Suprapubic skin (tissue), 4 donors: ENCODE measurements at places on chromosomes 11 and 22. TPM values are rescaled to one million over a fixed set of nuclear protein-coding genes. Genes with fewer than 3 reads are reported as not detected.

DNA sequence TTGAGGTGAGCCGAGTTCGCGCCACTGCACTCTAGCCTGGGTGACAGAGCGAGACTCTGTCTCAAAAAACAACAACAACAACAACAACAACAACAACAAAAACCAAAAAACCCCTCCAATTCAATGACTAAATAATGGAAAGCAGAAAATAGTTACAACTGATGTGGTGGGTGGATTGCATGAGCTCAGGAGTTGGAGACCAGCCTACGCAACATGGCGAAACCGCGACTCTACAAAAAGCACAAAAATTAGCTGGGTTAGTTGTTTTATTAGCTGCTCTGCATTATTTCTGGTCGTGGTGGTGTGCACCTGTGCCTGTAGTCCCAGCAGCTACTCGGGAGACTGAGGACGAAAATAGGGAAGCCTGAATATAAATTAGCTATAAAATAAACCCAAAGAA, 2.6 kb upstream of the PATL1 start:
- H3K4me1 ChIP-seq, result peaks cover 29% of the 10 kb centered on the region
- no peak for DNase-seq
- H3K36me3 ChIP-seq, result no peaks in the 10 kb centered on the region
- H3K27ac ChIP-seq, result no peak overlapping the region
- H3K27me3 ChIP-seq, result no peaks in the 10 kb centered on the region

- no peak for DNase-seq
- H3K27me3 ChIP-seq, result peaks cover 3% of the 10 kb centered on the region
- peaks cover 4% of the 10 kb centered on the region for H3K4me1 ChIP-seq
- H3K27ac ChIP-seq, result no peak overlapping the region
- no peaks in the 10 kb centered on the region for H3K36me3 ChIP-seq
- no peak overlapping the region for H3K4me3 ChIP-seq
Measured at GRCh38 chr11:116563028-116563711, 209.6 kb downstream of the BUD13 start.

DNA sequence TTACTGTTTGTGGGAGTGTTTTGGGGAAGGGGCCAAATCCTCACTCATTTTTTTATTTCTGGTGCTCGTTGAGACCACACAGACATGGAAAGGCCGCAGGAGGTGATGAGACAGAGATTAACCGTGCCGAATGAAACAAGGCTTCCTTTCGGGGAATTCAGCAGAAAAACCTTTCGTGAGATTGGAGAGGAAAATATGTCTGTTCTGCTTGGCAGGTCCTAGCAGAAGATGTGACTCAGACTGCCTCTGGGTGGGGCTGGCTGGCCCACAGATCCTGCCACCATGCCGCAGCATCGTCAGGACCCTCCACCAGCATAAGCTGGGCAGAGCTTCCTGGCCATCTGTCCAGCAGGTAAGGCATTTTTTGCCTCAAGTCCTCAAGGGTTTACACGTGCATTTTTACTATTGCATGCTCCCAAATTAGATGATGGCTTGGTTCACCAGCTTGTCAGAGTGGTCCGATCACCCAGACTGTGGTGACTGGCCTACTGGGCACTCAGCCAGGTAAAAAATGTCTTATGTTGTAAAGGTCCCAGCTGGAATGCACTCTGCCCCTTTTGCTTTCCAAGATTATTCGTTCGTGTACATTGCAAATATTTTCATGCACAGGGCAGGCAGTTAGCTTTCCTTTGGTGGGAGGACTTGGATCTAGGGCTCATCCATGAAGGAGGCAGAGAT, 1.5 kb downstream of the DDB2 start:
- no peak for DNase-seq
- H3K36me3 ChIP-seq, result peaks cover 26% of the 10 kb centered on the region
- H3K27me3 ChIP-seq, result no peaks in the 10 kb centered on the region
- H3K4me1 ChIP-seq, result peaks cover 37% of the 10 kb centered on the region
- peak overlapping the region; percentile 69 for H3K4me3 ChIP-seq

- H3K36me3 ChIP-seq, result peaks cover 39% of the 10 kb centered on the region
- no peaks in the 10 kb centered on the region for H3K27me3 ChIP-seq
Measured at GRCh38 chr11:6601041-6601461, 2.4 kb downstream of the RRP8 start.

DNA sequence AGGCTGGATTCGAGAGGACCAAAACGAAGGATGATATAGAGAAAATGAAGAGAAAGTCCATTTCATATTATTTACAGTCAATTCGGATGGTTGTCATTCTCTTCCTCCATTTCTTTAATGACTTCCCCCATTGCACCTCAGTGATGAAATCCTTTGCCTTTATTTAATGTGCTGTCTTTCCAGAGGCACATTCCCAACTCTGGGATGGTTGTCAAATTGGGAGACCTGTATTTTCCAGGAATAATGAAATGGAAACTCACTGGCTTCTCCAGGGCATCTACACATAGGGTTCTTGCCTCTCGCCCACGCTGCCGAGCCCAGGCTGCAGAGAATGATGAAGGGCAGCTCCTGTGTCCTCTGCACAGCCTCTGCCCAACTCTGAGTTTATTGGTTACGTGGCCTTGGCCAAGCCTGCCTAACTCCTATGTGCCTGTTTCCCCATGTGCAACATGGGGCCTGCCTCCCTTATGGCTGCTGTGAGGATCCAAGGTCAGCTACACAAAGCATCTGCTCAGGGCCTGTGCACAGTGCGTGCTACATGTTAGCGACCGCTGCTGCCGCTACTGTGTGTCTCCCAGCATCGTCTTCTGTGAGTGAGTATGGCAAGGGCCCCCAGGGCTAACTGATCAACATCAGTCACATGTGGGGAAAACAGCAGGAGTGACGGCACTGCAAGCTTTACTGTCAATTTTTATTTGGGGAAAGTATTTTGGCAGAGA, 81.5 kb upstream of the BID start:
- H3K4me1 ChIP-seq, result peaks cover 15% of the 10 kb centered on the region
- no peak overlapping the region for H3K4me3 ChIP-seq
- DNase-seq, result no peak
- H3K36me3 ChIP-seq, result peaks cover 14% of the 10 kb centered on the region
- H3K27me3 ChIP-seq, result no peaks in the 10 kb centered on the region

DNA sequence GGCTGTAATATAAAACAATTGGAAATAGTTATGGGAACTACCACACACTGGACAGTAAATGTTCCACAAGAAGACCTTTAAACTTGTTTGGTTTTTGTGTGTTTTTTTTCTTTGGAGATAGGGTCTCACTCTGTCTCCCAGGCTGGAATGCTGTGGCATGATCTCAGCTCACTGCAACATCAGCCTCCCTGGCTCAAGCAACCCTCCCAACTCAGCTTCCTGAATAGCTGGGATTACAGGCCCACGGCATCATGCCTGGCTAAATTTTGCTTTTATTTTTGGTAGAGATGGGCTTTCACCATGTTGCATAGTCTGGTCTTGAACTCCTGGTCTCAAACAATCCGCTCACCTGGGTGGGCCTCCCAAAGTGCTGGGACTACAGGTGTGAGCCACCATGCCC, 121.0 kb downstream of the MPPED2 start:
- H3K4me1 ChIP-seq, result no peaks in the 10 kb centered on the region
- H3K36me3 ChIP-seq, result no peaks in the 10 kb centered on the region
- no peak overlapping the region for H3K4me3 ChIP-seq
- no peak for DNase-seq
- H3K27ac ChIP-seq, result no peak overlapping the region
- H3K27me3 ChIP-seq, result no peaks in the 10 kb centered on the region

DNA sequence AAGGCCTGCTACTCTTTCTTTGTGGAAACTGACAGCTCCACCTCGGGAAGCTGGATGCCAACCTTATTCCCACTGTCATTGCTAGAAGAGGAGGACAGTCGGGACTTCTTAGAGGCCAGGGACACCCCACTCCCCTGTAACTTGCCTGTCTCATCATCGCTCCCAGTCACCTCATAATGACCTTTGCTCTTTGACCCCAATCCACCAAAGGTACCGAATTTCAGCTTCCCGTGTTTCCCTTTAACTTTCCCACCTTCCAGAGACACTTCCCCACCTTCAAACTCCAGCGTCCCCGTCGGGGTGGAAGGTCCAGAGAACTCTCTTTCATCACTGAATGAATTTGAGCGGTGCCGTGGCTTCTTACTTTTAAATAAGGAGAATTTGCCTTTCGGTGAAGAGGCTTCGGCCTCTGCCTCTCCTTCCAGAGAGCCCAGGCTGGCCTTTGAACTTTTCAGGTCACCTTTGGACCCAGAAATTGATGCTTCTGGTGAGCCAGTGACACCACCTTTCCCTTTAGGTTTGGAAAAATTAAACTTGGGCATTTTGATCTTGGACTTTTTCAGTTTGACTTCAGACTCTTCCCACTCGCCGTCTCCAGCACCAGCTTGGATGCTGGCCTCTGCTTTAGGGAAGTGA, 29.8 kb downstream of the AHNAK start:
- H3K36me3 ChIP-seq, result peaks cover 66% of the 10 kb centered on the region
- no peak for DNase-seq
- H3K27ac ChIP-seq, result no peak overlapping the region
- peaks cover 14% of the 10 kb centered on the region for H3K4me1 ChIP-seq
- no peak overlapping the region for H3K4me3 ChIP-seq
- H3K27me3 ChIP-seq, result no peaks in the 10 kb centered on the region

GRCh38 chr11:61054927-61055562, 47.2 kb upstream of the CD5 start:
- no peaks in the 10 kb centered on the region for H3K4me1 ChIP-seq
- H3K4me3 ChIP-seq, result no peak overlapping the region
- H3K27ac ChIP-seq, result no peak overlapping the region
- no peak for DNase-seq
- no peaks in the 10 kb centered on the region for H3K27me3 ChIP-seq

DNA sequence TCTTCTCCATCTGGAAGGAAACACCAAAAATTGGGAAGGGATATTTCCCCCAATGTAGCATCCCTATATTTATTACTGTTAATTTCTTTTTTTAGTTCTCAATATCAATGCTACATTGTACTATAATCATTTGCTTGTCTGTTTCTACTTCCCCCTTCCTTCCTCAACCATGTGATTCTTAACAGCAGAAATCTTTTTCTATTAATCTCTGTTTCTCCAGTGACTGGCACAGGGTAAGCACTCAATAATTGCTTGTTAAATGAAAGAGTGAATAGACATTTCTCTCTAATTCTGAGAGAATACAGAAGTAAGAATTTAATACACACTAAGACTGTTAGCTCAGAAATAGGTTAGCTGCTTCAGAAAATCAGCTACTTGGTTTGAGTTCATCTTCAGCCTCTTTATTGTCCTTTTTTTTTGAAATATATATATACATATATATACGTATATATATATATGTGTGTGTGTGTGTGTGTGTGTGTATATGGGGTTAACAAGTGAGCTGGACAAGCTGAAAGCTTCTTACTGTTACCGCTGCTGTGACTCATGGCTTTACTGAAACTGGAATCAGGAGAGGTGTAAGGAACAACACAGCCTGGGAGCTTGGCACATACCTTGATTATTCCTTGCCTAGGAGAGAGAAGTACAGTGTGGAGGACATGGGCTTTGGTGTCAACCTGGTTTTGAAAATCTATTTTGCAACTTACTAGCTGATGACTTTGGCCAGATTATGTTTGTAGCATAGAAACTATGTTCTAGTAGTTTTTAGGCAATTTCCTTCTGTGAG, 26.2 kb upstream of the PDE3B start:
- H3K4me1 ChIP-seq, result no peaks in the 10 kb centered on the region
- DNase-seq, result no peak
- no peaks in the 10 kb centered on the region for H3K36me3 ChIP-seq
- no peaks in the 10 kb centered on the region for H3K27me3 ChIP-seq
- H3K4me3 ChIP-seq, result no peak overlapping the region
- no peak overlapping the region for H3K27ac ChIP-seq

- H3K27ac ChIP-seq, result no peak overlapping the region
- H3K4me3 ChIP-seq, result no peak overlapping the region
- DNase-seq, result no peak
- peaks cover 6% of the 10 kb centered on the region for H3K27me3 ChIP-seq
- H3K36me3 ChIP-seq, result no peaks in the 10 kb centered on the region
Measured at GRCh38 chr11:121214861-121215260, 77.7 kb upstream of the SC5D start.

DNA sequence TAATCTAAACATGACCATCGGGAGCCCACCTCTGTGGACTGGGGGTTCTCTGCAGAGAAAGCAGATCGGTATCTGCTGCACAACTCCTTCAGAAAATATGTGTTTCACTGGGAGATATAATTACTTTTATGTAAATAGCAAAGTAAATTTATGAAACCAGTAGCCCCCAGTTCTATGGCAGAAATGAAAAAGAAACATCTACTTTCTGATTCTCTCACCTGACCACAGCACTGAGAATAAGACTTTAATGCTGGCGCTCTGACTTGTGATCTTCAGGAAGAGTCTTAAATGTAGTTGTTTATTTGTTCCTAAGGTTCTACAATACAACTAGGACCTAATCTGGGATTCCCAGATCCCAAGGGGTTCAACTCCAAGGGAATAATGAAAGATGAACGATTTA, 518.0 kb downstream of the DLG2 start:
- DNase-seq, result no peak
- H3K36me3 ChIP-seq, result no peaks in the 10 kb centered on the region
- no peaks in the 10 kb centered on the region for H3K4me1 ChIP-seq
- no peaks in the 10 kb centered on the region for H3K27me3 ChIP-seq
- H3K27ac ChIP-seq, result no peak overlapping the region
- H3K4me3 ChIP-seq, result no peak overlapping the region

- peaks cover 3% of the 10 kb centered on the region for H3K27me3 ChIP-seq
- peak; percentile 6 for DNase-seq
- H3K4me1 ChIP-seq, result peaks cover 6% of the 10 kb centered on the region
- H3K4me3 ChIP-seq, result no peak overlapping the region
- H3K36me3 ChIP-seq, result no peaks in the 10 kb centered on the region
- H3K27ac ChIP-seq, result no peak overlapping the region
Measured at GRCh38 chr22:50138988-50139387, 31.5 kb upstream of the PANX2 start.

- no peaks in the 10 kb centered on the region for H3K27me3 ChIP-seq
- DNase-seq, result no peak
- no peaks in the 10 kb centered on the region for H3K36me3 ChIP-seq
Measured at GRCh38 chr11:127059286-127059685, 58.7 kb upstream of the KIRREL3 start.

DNA sequence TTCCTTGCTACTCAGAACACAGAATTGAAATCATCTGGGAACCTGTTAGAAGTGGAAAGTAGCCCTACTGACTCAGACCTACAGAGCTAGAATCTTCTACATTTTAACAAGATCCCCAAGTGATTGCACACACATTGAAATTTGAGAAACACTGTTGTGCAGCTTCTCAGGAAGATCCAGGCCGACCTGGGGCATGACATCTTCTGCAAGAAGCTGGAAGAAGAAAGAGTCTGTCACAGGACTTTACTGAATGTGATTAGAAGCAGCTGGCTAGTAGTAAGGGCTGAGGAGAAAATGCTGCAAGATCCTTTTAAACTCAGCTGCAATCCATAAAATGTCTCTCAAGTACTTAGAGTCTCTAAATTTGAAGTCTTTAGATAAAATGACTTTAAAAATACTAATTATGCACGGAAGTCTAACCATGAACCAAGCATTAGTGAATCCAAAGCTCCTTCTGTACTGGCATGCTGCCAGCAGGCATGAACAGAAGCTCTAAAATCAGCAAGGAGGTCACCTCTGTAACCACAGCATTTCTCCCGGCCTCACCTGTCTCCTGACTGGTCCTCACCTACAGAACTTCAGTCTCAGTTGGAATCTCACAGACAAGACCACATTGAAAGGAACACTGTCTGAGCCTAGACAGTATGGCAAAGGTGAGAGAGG, 85.0 kb downstream of the SERGEF start:
- no peak overlapping the region for H3K27ac ChIP-seq
- H3K4me3 ChIP-seq, result no peak overlapping the region
- H3K27me3 ChIP-seq, result no peaks in the 10 kb centered on the region
- DNase-seq, result no peak
- H3K4me1 ChIP-seq, result peaks cover 6% of the 10 kb centered on the region

Gene NRIP3
- 2.7 TPM for total RNA-seq

Gene ANGPTL5
- 2.3 TPM for total RNA-seq

Gene PRODH
- 59.3 TPM for total RNA-seq

Gene ANO1
- total RNA-seq, result 133 TPM

Gene MOGAT2
- total RNA-seq, result 4.5 TPM

Gene GGTLC3
- not detected for total RNA-seq
